ENCODE measurements at places on chromosomes 6 and 20.

GRCh38 chr6:47160702-47161101 lies 118.6 kb upstream of the ADGRF1 start:
- DNase-seq = no peak

GRCh38 chr6:153994004-153994403 lies 45.0 kb upstream of the OPRM1 start:
- no peak for DNase-seq

GRCh38 chr6:18154507-18155149 lies at the start of gene TPMT:
TPMT (minus strand) TSS chr6:18155077; CDS start chr6:18149127, 5,950 bp downstream.
- no peak for DNase-seq

DNA sequence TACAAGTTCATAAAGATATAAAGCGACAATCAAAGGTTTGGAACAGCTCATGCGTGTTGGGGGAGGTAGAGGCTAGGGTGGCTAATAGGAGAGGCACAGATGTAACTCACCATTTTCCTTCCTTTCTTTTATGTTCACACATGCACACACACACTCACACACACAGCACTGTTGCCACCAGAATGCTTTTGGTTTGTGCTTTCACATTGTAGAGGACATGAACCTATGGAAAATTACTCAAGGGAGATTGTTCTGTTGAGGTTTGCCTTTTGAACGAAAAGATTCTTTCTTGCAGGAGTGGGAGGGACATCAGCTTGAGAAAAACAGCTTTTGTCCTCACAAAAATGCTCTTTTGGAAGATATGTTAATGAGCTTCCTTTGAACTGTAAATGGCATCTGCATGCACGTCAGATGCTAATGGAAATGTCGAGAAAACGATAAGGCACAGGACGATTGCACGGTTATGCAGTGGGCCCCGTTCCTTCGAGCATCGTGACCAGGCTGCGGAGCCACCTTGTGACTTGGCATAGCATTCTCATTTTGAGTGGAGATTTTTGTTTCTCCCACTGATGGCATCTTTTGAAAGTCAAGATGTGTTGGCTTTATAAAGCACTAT lies 724.1 kb downstream of the KIF16B start:
- DNase-seq = no peak

DNA sequence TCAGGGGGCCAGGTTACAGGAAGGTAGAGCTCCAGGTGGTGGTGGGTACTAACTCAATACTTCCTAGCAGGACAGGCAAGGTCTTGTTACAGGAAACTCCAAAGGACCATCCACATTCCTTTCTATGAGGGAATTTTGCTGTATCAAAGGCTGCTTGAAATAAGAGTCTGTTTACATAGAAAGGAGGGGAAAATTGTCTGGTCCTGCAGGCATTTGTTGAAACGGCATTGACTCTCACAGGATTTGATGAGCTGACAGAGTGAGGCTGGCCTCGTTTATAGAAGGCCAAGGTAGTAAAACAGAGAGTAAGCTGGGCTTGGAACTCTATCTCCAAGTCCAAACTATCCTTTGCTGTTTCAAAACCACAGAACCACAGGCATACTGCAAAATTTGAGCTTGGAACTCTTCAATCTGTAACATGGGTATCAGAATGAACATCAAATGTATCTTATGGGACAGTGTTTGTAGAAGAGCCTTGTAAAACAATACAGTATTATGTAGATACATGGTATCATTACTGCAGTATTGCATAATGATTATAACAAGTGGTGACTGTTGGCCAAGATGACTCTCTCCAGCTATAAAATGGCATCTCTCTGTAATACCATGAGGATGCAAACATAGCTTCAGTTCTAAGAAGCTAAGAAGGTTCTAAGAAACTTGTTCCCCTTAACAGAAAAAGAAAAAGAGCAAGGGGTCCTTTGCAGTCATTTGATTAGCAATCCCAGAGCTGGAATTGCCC lies 61.5 kb downstream of the TRAM2 start:
- DNase-seq = no peak

DNA sequence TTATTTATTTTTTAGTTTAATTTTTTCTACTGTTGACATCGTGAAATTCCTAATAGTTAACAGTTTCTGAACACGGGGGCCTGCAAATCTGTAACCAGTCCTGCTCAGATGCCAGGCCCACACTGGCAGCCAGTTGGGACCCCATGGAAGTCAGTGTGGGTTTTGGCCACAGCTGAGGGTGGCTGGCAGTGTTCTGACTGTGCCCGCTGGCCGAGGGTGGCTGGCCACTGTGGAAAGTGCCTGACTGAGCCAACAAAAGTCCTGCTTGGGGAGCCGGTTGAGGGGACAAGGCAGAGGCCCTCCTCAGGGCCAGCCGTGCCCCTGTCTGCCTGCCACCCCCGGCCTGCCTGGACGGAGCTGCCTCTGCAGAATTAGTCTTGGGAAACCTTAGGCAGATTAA lies 4.1 kb upstream of the PMEPA1 start:
- DNase-seq = no peak

Measured in activated CD8-positive, alpha-beta memory T cell treated with anti-CD3 and anti-CD28 coated beads for 1 hour (primary cell).